NCI-H2107 (cell line): ENCODE measurements at places on chromosomes 5 and 9.

- DNase-seq: no peak
These were observed 17.1 kb downstream of the TRMO start for GRCh38 chr9:97905228-97905627.

DNA sequence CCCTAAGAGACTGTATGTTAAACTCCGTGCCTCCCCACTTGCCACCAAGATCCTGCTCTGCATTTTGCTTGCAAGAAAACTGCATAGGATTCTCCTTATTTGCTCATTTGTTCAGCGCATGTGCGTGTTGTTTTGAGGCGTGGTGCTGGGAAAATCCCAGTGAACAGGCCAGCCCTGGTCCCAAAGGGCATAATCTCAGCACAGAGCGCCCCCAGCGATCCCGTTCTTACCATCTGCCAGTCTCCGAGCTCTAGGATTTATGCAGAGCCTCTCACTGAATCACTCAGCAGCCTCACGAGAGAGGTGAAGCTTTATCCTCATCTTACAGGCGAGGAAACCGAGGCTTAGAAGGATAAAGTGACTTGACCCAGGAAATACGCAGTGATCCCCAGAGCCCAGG, 11.5 kb downstream of the PRRX2 start:
- no peak for DNase-seq

- DNase-seq: no peak
These were observed 961 bp downstream of the DPP7 start for GRCh38 chr9:137113385-137114159.

DNA sequence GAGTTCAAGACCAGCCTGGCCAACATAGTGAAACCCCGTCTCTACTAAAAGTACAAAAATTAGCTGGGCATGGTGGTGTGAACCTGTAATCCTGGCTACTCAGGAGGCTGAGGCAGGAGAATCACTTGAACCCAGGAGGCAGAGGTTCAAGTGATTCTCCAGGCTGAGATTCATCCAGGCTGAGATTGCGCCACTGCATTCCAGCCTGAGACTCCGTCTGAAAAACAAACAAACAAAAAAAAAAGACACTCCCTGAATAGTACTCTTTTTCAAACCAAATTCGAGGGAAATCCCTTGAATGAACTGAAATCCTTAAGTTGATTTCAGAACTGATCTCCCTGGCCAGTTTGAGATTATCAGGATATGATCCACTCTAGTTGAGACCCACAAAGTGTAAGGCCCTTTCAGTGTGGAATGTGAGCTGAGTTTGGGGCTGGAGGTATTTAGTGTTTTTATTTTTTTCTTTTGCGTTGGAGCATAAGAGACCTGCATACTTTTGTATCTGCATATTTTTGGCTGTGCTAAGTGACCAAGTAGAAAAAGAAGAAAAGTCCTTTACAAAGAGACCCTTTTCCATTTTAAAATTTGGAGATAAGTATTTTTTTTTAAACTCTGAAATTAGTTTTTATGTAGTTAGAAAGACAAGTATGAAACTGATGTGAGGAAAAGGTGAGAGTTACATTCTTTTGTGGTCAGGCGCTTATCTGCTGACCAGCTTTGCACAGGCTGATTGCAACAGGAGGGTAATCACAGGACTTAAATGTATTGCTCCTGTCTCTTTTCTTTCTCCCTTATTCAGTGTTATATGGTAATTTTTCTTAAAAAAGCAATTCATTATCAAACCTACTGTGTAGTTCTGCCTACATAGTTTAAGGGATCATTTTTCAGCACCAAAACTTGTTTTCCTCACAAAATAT, 42.9 kb downstream of the TMEFF1 start:
- DNase-seq: no peak

- DNase-seq: no peak
These were observed 53.9 kb upstream of the TNFAIP8 start for GRCh38 chr5:119301906-119302305.

- no peak for DNase-seq
These were observed 231.6 kb upstream of the VLDLR start for GRCh38 chr9:2390028-2390427.

GRCh38 chr5:59361454-59361853, 532.1 kb downstream of the PDE4D start:
- no peak for DNase-seq

DNA sequence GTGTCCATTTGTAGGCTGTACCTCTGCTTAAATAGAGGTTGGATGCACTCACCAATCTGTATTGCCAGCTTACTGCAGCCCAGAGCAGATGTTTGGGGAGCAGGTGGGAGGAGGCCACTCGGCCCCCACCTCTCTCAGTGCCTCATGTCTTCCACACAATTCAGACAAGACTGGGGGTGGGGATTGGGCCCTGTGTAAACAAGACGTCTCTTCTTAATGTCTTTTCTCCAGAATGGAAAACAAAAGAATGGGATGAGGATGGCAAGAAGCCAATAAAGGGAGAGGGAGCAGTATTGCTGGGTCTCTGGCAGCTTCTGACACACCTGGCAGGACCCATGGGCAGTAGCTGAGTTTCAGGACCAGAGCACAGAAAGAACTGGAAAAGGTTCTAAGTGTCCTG, 64.9 kb downstream of the SIL1 start:
- no peak for DNase-seq

GRCh38 chr9:16767366-16767765, 103.1 kb downstream of the BNC2 start:
- DNase-seq: no peak

DNA sequence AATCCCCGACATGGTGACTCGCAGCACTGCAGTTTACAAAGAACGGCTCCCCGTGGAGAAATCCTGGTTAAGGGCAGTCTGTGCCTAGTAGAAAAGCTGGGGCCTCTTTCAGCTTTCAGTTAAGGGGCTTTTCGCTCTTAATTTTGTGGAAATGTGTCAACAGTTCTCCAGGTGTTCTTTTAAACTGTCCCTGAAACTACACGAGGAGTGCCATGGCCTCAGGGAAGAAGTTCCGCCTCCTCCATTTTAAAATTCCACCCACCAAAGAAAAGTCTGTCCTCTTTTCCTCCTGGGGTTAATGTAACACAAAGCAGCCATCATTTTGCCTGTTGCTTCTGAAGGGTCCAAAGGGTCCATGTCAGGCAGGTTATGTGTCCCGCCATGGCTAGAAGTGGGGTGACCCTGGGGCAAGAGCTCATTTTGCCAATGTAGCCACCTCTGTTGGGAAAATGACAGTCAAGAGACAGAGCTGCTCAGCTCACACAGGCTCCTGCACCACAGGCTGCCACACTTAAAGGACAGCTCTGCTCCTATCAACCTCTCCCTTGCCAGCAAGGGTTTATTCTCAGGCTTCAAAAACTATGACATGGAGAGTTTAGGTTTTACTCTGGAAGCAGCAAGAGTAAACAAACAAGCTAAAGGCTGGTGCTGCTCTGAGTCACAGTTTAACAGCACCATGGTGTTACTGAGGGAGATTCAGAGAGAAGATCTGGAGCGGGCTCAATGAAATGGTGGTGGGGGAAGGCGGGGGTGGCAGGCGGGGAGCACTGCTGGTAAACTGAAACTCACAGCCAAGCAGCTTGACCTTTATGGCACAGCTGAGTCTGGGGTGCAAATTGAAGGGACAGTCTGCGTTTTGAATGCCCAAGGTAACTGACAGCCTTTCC, 3.2 kb downstream of the WHRN start:
- DNase-seq: no peak

GRCh38 chr5:135466178-135467050, 14.3 kb upstream of the TIFAB start:
- peak; percentile 70 for DNase-seq
